NAMALWA (cell line): ENCODE measurements at places on chromosomes 16 and 17.

- no peak for DNase-seq
Measured at GRCh38 chr17:75806822-75807500, 22.4 kb downstream of the UNK start.

GRCh38 chr17:77590951-77591735 is 367.4 kb upstream of the TNRC6C start:
- no peak for DNase-seq

DNA sequence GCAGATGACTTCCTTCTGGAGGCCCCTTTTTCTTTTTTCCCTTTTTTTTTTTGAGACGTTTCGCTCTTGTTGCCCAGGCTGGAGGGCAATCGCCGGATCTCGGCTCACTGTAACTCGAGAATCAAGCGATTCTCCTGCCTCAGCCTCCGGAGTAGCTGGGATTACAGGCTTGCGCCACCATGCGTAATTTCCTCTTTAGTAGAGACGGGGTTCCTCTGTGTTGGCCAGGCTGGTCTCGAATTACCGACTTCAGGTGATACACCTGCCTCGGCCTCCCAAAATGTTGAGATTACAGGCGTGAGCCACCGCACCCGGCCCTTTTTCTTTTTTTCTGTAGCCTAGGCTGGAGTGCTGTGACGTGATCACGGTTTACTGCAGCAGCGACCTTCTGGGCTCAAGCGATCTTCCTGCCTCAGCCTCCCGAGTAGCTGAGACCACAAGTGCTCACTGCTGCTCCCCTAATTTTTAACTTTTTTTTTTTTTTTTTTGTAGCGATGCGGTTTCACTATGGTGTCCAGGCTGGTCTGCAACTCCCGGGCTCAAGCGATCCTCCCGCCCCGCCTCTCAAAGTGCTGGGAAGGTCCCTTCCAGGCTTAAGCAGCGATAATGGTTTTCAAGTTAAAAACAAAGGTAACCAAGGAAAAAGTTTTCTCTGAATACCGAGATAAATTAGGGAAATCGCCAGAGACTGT is 956 bp upstream of the IST1 start:
- DNase-seq = peak; percentile 60

- DNase-seq = no peak
Measured at GRCh38 chr16:23754594-23755483, at the start of gene CHP2. Gene CHP2 (plus strand): TSS chr16:23755026. CDS start chr16:23755050, 24 bp downstream.

GRCh38 chr16:77945126-77945525 is 77.2 kb upstream of the CLEC3A start:
- no peak for DNase-seq

DNA sequence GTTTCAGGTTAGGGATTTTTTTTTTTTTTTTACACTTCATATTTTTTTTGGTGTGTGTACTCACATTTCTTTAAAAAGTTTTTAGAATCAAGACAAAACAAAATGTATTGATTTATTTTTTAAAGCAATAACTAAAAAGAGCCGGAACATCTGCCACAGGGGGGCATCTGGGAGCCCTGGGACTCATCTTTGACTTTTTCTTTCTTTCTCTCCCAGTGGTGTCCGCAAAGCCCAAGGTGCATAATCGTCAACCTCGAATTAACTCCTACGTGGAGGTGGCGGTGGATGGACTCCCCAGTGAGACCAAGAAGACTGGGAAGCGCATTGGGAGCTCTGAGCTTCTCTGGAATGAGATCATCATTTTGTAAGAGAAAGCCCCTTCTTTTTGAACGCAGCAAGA is 36.3 kb downstream of the WWP2 start:
- DNase-seq = no peak

- DNase-seq = no peak
Measured at GRCh38 chr16:5791011-5791657, 693.5 kb upstream of the EEF2KMT start.

- DNase-seq = no peak
Measured at GRCh38 chr17:61504697-61505096, 52.5 kb downstream of the TBX4 start.
